ENCODE measurements at places on chromosomes 1 and 21.
A peak's percentile ranks its signal among the peaks of the same experiment; 100 is the strongest.

DNA sequence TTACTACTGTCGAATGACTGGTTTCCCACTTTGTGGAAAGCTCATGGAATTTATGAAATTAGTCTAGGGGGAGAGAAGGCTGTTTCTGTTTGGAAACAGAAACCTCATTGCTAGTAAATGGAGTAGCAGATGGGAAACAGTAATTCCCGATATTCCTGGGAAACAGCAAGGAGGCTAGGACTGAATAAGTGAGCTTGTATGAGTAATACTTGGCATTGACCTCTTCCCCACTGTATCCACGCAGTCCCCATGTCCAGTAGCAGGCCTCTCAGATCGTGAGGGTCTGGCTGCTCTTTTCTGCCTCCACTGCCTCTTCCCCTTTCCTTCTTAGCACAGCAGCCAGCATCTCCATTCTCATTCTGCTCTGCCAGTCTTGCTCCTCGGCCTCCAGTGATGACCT lies 75.5 kb downstream of the PRDM2 start:
- DNase-seq: no peak

- DNase-seq: no peak
These were observed 123.8 kb upstream of the LMO4 start for GRCh38 chr1:87204921-87205320.

DNA sequence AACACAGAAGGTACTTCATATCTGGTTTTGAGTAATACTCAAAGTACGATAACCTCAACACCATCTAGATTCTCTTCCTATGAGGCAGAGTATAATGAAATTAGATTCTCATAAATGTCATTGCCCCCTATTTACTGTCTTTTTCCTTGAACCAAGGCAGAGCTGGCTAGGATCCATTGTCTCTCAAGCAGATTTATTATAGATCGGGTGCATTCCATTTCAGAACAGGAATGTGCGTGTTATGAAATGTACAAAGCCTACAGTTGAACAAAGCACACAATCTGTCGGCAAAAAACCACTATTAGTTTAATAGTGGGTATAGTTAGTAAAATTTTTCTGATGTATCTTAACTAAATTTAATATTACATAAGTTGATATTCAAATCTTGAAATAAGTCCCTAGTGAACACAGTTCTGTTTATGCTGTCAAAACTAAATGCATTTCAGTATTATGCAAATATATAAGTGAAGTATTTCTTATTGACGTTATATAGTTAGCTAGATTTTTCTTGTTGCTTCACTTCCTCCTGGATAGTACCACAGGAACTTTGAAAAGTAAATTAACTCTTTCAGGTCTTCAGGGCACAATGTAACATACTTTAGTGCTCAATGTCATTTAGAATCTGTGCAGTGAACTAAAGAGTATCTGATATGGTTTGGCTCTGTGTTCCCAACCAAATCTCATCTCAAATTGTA lies 92.1 kb downstream of the DDAH1 start:
- DNase-seq: no peak

- no peak for DNase-seq
These were observed 48.6 kb downstream of the MEGF6 start for GRCh38 chr1:3562712-3563111.

GRCh38 chr1:153000294-153000693 lies 1.3 kb upstream of the SPRR3 start:
- no peak for DNase-seq

DNA sequence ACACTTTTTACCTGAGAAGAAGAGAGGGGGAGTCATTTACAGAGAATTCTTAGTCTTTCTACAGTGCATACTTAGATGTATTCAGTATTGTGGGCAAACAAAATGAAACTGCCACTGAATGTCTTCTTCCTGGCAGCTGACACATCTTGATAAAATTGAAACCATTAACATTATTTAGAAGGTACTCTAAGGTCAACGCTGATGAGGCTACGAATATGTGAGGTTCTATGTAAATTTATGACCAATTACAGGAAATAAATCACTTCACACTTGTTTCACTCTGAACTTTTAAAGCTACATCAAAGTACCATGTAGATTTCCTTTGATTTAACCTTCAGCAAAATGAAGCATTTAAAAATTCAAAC lies 51.3 kb upstream of the GFI1 start:
- no peak for DNase-seq

DNA sequence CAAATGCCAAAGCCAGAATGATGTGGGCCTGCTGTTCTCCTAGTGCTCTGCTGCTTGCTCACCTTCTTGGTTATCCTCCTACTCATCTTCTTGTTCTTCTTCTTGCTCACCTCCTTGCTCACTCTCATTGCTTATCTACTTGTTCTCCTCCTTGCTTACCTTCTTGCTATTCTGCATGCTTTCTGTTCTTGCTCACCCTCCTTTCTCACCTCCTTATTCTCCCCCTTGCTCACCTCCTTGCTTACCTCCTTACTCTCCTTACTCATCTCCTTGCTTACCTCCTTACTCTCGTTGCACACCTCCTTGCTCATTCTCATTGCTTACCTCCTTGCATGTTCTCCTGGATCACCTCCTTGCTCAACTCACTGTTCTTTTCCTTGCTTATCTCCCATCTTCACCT lies at the start of gene OR14I1:
OR14I1 (minus strand) TSS at position 53 of the 400 bp plus-strand sequence.
- DNase-seq: no peak

DNA sequence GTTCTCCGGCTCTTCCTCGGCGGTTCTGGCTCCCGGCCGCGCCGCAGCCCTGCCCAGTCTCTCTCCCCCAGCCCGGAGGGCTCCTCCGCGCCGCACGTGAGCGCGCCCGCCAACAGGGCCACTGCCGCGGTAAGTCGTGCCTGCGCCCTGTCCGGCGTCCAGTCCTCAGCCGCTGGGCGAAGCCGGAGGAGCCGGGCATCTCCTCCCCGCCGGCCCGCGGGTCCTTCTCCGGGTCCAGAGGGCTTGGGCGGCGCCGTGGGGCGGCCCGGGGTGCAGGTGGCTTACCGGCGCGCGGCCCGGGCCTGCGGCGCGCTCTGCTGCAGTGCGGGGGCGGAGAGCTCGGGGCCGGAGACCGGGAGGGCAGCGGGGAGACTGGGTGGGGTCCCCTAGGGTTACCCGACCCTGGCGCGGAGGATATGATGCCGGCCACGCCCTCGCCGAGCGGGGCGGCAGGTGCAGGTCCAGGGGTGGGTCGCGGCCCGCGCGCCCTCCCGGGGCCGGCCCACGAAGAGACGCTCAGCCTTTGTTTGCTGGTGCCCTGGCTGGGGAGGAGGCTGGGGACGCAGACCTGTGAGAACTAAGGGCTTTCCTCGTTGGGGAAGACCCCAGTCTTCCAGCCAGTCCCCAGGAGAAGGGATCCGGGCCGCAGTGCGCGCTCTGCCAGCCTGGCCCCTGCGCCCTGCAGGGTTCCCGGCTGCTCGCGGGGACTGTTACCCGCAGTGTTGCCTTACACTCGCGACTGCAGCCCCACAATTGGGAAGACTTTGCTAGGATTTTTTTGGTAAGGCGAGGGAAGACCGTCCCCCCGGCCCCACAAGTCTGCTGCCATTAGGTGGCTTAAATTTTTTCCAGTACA lies at the start of gene DOP1B:
DOP1B (plus strand) TSS at position 10 of the 856 bp plus-strand sequence. CDS start 7,910 bp downstream, outside the sequence.
- DNase-seq: peak; percentile 33

- DNase-seq: no peak
These were observed 46.3 kb upstream of the ETS2 start for GRCh38 chr21:38759413-38759812.

- no peak for DNase-seq
These were observed 189.7 kb downstream of the KCNH1 start for GRCh38 chr1:210944252-210944651.

DNA sequence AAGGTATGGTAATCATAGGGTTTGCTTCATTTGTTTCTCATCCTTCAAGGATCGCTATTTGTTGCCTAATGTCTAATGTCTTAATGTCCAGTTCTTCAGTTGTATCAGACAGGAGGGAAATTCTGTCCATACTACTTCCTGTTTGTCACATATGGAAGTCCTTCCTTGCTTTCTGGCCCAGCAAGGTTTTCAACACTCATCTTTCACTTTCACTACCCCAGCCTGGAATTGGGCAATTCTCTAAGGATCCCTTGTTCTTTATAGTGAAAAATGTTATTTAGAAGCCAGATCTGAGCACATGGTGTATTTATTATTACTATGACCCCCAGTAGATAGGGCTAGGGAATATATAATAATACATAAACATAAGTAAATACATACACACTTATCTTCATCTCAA lies 50.6 kb upstream of the SLC35A3 start:
- DNase-seq: no peak

GRCh38 chr1:24178407-24178806 lies 8.7 kb downstream of the IFNLR1 start:
- DNase-seq: no peak

DNA sequence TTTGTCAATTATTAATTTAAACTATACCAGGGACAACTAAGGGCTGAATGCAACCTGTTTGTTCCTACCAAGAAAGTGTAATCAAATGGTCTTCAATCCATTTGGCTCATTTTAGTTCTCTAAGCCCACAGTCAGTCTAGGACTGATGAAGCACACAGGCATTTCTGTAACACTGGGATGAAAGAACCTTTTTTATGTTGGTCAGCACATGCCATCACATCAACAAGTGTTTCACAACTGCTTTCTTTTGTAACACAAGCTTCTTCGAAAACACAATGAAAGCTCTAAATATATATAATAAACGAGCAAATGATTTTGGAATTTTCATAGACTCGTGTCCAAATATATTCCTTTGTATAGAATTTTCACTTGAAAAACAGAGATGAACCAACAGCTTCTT lies 28.8 kb downstream of the HEATR1 start:
- no peak for DNase-seq

DNA sequence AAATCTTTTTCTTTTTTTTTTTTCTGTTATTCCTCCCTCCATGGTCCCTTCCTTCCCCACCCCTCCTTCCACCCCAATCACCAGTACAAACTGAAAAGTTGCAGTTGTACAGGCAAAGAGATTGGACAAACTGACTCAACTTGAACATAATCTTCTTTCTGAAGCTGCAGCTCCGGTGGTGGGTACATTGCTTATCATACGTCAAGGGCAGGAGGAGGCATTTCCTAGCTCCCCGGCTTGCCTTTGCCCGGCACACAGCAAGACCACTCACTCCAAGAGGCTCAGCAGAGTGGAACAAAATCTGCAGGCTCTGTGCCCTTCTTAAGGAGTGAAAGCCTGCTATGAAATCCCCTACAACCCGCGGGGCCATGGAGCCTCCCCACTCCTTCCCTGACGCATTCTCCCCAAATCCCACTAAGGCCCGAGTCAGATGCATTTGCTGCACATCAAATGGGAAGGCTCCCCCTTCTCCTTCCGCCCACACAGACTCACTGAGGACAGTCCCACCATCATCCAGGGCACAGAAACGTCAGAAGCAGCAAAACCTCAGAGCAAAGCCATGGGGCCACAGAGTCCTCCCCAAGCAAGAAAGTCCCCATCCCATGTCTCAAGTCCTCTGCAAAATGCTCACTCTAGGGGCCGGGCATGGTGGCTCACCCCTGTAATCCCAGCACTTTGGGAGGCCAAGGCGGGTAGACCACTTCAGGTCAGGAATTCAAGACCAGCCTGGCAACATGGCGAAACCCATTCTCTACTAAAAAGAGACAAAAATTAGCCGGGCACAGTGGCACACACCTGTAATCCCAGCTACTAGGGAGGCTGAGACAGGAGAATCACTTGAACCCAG lies 45.9 kb downstream of the SYF2 start:
- DNase-seq: no peak

GRCh38 chr1:223201967-223202366 lies 58.9 kb upstream of the TLR5 start:
- peak; percentile 55 for DNase-seq

DNA sequence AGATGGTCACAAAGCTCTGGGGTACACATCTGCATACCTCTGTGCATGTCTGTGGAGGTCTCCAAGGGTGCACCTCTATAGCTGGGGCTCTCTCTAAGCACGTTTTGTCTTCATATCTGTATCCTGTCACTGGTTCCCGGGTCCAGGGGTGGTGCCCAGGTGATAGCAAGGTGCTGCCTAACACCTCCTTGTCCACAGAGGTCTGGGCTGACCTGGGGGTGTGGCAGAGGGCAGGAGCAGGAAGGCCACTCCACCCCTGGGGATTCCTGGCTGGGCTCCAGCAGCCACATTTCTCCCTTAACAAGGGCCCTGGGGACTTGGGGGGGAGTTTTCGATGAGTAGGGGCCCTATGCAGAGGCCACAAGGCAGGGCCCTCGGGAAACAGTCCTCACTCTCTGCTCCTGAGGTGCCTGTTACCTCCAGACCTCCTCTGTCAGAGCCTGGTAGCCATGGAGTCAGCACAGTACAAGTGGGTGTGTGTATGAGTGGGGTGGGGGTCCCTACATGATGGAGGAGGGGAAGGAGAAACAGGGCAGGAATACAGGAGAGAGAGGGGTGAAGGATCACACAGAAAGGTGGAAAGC lies 7.0 kb upstream of the CDCP2 start:
- DNase-seq: no peak

GRCh38 chr1:205162301-205162700 lies 40.5 kb upstream of the RBBP5 start:
- DNase-seq: no peak

- DNase-seq: no peak
These were observed 60.9 kb downstream of the SIPA1L2 start for GRCh38 chr1:232568906-232569553.

GRCh38 chr1:51792864-51793263 lies 85.7 kb downstream of the NRDC start:
- no peak for DNase-seq

GRCh38 chr1:19536519-19536918 lies 51.2 kb upstream of the CAPZB start:
- DNase-seq: no peak

GRCh38 chr1:93001893-93002292 lies 40.6 kb upstream of the DIPK1A start:
- no peak for DNase-seq

DNA sequence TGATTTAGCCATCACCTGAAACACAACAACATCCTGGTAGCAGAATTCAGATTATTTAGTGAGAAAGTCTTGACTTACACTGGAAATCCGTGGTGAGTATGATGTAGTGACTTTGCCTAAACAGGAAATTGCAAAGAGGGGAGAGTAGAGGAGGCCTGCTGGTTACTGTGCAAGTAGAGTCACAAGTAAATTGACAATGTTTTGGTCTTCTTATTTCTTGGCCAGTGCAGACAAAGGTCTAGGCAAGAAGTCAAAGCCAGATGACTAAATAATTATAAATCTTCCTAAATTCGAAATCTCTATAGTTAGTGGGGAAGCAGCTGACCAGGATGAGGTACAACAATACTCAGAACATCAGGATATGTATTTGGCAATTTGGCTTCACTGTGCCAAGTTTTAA lies 159.5 kb upstream of the KCTD3 start:
- no peak for DNase-seq

- no peak for DNase-seq
These were observed 65.1 kb upstream of the JUN start for GRCh38 chr1:58848818-58849411.

GRCh38 chr1:201713086-201713810 lies 115.7 kb upstream of the IPO9 start:
- DNase-seq: no peak

DNA sequence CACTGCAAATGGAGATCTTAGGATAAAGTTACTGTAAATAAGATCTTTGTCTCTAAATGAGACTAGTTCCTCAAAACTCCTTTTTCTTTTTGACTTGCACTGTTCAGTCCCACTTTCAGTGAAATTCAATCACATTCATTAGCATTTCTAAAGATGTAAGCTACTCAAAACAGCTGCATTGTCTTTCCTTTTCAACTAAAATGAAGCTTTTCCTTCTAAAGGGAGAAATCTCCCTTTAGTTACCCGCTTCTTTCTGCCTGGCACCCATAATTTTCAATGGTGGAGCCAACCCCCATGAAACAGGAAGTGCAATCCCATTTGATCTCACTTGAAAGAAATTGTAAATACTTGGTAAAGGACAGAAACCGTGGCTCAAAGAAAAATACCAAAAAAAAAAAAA lies 387.4 kb upstream of the PKN2 start:
- no peak for DNase-seq

- no peak for DNase-seq
These were observed 28.5 kb upstream of the SELENON start for GRCh38 chr1:25771221-25772114.
